M059J (cell line): ENCODE measurements at places on chromosomes 13 and 19.

GRCh38 chr19:58479736-58480480 is 3.8 kb downstream of the ZNF446 start:
- no peak for DNase-seq

DNA sequence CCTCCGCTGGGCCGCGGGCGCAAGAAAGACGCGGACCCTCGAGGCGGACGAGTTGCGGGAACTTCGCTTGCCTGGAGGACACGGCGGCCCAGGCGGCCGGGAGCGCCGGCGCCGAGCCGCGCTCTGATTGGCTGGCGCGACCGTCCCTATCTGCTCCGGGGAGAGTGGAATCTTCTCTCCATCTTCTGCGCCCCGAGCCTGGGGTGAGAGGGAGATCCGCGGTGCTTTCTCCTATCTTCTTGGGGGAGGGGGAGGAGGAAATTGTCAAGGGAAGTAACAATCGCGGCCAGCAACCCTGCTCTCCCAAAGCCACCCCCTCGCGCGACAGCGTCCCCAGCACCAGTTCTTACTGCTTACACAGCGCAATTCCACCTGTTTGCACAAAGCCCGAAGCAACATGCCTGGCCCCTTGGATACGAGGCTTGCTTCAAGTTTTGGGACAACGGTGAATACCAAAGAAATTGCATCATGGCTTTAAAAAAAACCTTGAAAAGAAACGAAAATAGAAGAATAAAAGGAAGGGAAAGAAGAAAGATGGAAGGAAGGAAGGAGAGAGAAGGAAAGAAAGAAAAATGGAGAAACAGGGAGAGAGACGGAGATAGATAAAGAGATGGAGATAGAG is 4.8 kb downstream of the SOX21 start:
- no peak for DNase-seq

DNA sequence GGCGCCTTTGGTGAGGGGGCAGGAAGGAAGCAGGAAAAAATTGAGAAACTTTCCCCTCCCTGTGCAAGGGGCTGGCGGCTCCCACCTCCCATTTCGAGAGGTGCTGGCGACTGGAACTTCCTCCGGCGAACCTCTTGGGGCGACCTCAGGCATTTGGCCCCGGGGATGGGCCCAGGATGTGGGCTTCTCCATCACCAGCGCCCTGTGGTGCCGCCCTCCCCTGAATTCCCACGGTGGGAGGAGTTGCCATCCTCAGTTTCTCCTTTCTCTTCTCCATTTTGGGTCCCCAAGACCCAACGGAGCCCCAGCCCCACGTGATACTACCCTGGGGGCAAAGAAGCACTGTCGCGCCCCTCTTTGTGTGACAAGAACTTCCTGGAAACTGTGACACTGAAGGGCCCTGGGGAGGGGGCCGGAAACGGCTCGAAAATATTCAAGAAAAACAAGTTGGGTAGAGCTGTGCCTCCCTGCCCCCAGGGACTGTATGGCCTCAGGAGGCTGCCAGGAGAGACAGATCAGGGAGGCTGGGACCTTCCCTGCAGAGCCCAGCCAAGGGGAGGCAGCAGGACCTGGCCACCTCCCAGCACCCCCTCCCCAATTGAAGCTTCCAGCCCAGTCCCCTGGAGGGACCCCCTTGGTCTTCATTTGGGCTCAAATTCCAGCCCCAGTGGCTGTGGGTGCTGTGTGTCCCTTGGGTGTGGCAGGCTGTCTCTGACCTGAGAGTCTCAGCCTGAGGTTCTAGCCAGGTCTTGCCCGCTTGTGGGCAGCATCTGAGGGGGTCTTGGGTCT is 16.2 kb upstream of the AP1M2 start:
- no peak for DNase-seq

- no peak for DNase-seq
Observed at GRCh38 chr13:21932996-21933395, 262.1 kb downstream of the FGF9 start.
